Right hindlimb (tissue), 1 donor: ENCODE measurements at places on chromosomes 4 and X.
A peak's percentile ranks its signal among the peaks of the same experiment; 100 is the strongest.

DNA sequence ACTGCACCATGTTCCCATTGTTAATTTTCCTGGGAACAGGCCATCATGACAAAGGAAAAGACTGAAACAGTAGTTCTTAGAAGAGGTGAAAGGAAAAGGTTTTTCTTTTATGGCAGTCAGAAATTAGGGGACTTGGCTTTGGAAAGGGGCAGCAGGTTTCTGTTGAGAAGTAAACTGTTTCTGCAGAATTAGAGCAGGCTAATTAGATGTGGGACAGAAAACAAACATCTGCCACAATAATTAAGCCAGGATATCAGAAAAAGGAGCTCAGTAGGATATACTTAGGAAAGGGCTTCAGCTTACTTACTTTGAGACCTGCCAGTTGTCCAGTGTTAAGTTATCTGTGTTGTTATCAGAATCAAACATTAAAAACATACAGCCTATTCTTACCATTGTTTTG is 36.7 kb upstream of the STPG2 start:
- no peak for DNase-seq

DNA sequence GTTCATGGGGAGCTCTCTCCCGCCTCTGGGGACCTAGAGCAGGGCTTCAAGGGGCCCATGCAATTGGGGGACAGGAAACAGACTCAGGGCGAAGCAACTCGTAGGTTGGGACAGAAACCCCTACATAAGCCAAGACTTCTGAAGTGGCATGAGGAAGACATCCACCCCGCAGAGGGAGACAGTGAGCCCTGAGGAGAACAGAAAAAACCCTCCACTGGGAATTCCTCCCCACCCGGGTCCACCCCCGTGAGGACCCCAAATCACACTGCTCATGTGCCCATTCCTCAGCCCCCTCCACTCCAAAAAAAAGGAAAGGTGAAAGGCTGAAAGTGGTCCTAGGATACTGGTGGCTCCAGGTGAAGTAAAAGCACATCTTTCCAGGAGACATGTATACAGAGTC is 74.0 kb downstream of the CPZ start:
- DNase-seq, result no peak

DNA sequence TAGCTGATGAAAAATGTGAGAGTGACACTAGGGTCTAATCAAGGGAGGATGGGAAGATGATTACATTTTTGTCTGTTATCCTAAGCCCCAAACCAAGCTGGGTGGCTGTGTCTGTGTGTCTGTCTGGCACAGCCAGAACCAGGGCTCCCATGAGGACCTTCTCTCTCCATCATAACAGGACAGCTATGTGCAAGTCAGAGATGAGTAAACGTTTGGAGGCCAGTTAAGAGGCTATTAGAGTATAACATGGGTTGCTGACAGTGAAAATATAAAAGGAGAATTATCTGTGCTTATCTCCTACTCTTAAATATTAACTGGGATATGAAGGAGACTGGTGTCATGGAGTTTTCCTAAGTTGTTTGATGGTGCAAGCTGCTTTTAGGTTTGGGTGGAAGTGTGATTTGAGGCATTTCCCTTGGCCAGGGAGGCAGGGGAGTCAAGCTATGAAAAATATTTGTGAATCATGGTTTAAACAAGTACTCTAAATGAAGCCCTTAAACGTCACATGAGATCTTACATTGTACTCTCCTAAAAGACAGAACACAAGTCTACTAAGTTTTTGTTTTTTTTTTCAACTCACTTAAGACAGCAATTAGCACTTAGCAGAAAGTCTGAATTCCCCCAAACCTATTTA is 156.2 kb downstream of the ENOX2 start:
- DNase-seq, result no peak

DNA sequence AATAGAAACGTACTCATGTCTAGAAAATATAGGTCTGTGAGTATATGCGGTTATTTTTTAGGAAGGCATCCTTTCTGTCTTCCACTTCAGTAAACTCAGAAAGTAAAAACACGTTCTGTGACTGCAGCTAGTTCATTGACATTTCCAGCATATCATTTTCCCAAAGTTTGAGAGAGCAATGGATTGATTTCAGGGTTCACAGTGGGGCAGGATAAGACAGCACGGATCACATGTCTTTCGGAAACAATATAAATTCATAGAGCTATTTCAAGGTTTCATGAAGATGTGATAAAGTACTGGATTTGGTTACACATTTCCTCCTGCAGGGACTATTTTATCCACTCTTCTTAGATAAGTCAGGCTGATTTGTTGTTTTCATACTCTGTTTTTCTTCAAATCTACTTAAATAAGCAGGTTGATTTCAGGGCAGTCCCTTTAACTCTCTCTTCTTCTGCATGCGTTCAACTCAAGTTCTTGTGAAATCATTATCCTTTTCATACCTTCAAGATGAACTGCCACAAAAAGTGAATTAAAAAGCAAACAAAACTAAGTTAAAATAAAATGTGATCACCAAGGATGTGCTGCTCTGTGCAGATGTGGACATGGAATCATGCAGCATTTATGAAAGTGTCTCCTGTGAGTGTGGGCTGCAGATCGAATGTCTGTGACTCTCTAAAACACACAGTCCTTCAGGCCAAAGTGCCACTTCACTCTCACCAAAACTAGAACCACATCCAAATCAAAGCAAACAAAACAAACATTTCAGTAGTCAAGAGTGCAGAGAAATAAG is 187.7 kb downstream of the UNC5C start:
- no peak for DNase-seq

DNA sequence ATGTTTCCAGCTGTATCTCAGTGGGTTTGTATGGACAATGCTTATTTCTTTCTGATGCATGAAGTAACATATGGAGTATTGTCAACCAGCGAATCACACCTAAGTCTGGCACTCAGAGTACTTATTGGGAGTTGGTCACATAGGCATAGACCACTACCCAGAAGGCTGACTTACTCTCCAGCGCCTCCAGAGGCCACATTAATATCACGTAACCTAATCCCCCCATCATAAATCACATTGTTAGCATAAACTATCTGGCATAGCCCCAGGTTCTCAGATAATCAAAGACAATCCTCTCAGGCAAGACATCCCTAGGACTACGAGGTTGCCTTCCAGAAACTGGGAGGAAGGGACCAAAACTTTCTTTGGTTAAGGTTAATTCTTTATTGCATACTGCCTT is 560.5 kb upstream of the PABPC4L start:
- no peak for DNase-seq

- DNase-seq, result peak; percentile 35
Measured at GRCh38 chrX:149286940-149287349, 218.2 kb downstream of the IDS start.

DNA sequence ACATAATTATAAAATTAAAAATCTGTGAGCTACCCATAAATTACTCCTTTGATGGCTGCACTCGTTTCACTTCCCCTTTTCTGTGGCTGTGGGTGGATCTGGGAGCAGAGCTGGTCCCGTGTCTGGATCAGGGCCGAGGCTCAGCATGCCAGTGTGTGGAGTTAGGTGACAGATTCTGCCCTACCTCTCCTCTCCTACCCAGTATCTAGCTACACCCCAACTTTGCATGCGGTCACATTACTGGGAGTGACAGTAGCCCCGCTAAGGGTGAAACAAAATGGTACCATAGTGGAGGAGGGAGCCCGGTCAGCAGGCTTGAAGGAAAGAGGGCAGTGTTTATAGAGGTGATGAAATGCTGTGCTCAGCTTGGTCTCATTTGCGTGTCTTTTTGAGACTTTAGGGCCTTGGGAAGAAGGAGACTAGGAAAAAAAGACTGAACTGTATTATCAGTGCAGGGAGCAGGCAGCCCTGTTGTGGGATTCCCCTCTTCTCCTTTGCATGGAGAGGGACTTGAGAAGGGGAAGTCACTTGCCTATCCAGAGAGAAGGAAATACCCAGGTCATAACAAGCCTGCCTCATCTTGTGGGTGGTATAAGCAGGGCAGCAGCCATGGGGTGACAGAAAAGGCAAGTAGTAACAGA is 48.4 kb downstream of the ARHGAP10 start:
- no peak for DNase-seq

- no peak for DNase-seq
Measured at GRCh38 chrX:86137071-86137470, 11.2 kb upstream of the DACH2 start.

- no peak for DNase-seq
Measured at GRCh38 chr4:123853651-123854050, 457.1 kb downstream of the SPRY1 start.

- DNase-seq, result no peak
Measured at GRCh38 chr4:175784986-175785525, 27.0 kb downstream of the GPM6A start.

DNA sequence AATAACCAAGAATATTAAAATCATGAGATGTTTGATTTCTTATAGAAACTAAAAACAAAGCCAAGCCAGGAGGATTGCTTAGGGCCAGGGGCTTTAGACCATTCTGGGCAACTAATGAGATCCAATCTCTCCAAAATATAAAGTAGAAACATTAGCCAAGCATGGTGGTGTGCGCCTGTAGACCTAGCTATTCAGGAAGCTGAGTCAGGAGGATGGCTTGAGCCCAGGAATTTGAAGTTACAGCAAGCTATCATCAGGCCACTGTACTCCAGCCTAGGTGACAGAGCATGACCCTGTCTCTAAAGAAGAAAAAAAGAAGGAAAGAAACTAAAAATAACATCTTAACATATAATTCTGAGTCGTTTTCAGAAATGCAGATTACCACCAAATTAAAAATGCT is 96.7 kb downstream of the NAF1 start:
- no peak for DNase-seq

DNA sequence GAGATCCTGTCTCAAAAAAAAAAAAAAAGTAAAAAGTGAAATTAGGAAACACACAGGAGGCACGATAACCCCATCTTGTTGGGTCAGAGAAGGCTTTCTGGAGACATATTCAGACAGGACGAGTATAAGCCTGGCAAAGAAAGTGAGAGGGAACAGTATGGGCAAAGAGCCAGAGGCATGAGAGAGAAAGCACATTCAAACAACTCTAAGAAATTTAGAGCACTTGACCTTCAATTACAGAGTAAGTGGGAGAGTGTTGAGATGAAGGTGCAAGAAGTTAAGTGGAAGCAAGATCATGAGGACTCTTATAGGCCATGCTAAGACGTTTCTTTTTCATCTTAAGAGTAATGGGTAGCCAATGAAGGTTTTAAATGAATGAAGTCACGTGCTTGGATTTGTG is 70.4 kb downstream of the ELOVL6 start:
- DNase-seq, result no peak
